ENCODE measurements at places on chromosomes 4 and X. TPM values are rescaled to one million over a fixed set of nuclear protein-coding genes. Genes with fewer than 3 reads are reported as not detected.

The RAB41 gene
- polyA plus RNA-seq: not detected

The CITED1 gene
- not detected for polyA plus RNA-seq

The TMPRSS11E gene
- polyA plus RNA-seq: not detected

The DRP2 gene
- 0.02 TPM for polyA plus RNA-seq

The CSAG2 gene
- not detected for polyA plus RNA-seq
